ENCODE measurements at places on chromosomes 5 and 9.

GRCh38 chr5:1119312-1119831, 7.5 kb upstream of the SLC12A7 start:
- no peak for DNase-seq

DNA sequence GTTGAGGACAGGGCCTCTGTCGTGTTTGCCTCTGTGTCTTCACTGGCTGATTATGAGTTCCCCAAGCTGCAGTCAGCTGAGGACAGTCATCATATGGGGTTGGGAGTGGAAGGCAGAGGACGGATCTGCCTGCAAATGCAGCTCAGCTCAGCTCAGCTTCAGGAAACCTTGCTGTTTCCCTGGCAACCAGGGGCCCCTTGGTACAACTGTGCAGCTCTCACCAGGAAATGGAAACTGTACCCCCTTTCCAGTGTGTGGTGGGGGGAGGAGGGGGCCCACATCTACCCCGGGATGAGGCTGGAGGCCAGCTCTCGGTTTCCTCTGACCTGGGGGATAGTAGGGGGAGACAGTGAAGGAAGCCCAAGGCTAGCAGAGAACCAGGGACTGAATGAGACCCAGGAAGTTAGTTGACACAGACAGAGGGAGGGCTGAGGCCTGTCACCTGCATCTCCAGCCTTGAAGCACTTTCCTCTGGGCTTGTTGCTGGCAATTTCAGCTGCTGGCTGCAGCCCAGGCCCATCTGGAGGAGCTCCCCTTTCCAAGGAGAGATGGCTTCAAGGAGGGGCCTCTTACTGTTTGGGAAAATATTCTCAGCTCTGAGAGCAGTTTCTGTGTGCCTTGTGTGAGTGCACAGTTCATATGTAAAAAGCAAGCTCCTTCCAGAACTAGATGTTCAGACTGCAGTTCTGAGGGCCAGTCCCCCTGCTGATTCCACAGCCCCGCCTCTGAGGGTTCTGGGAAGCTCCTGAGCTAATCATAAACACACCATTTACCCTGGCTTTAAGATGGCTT, 6.9 kb downstream of the ANXA6 start:
- DNase-seq: peak; percentile 85

DNA sequence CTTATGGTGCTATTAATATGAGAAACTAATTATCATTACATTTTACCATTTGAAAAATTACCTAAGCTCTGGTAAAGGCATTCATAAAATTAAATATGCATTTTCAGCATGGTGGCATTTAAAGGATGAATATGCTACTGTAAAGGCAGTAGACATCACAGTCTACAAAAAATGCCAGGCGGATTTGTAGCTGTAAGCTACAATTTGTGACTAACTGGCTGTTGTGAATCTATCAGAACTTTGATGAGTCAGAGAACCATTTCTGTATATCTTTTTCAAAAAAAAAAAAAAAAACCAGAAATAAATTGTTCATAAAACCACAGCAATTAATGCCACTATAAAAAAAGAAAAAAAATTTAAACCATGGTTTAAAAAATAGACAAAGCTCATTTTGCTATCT, 186.3 kb downstream of the NFIB start:
- DNase-seq: no peak

DNA sequence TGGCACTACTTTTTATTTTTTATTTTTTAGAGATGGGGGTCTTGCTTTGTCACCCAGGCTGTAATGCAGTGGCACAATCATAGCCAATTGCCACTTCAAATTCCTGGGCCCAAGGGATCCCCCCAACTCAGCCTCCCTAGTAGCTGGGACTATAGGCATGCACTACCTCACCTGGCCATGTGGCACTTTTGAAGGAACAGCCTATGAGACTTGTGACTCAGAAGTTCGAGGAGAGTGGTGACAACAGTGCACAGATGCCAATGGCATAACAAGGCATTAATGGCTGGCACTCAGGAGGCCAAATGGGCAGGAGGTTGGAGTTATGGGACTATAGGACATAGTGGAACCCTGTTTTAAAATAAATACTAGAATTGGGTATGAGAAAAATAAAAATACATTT, 33.7 kb downstream of the ANKRD31 start:
- no peak for DNase-seq

- no peak for DNase-seq
Measured at GRCh38 chr5:60372786-60373185, 327.2 kb downstream of the DEPDC1B start.

DNA sequence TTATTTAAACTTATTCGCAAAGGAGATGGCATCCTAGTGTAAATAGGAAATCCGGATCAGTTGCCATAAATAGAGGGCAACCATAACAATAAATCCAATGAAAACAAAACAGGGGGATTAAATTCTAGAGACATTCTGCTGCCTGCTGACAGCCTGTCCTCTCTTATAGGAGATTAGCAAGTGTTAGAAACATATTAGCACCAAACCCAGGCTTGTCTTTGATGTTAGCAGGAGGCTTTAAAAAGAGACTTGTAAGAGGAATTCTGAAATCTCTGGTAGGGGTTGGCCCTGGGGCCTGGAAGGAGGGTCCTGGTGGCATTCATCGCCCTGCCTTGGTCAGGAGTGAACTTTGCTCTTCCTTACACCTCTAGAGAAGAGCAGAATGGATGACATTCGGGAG, 21.6 kb downstream of the NDST1 start:
- DNase-seq: no peak

GRCh38 chr9:111644195-111644772, 13.2 kb downstream of the DNAJC25 start:
- DNase-seq: no peak

GRCh38 chr5:122114501-122114900, 14.8 kb upstream of the ZNF474 start:
- DNase-seq: no peak

- no peak for DNase-seq
Measured at GRCh38 chr5:177242304-177242703, 61.2 kb downstream of the RAB24 start.

DNA sequence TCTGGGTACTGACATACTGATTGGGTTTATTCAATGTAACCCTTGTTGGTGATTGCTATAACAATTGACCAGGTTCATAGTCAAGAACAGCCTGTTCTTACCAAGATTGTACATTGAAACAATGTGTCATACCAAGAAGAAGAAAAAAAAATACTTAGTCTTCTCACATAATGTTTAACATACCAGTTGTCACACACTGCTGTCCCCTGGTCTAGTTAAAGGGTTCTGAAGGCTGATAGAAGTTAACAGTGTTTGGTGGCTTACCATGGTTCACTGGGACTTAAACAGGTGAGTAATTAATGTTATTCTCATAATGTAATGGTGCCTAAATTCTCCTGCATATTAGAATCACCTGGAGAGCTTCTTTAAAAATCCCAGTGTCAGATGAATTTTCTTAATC, 18.5 kb upstream of the CDC42SE2 start:
- no peak for DNase-seq

GRCh38 chr9:20570756-20571155, 51.5 kb downstream of the MLLT3 start:
- DNase-seq: peak; percentile 50

GRCh38 chr5:7805379-7805778, 45.6 kb downstream of the CFAP90 start:
- no peak for DNase-seq

- DNase-seq: no peak
Measured at GRCh38 chr9:131068076-131068816, 28.1 kb upstream of the AIF1L start.

DNA sequence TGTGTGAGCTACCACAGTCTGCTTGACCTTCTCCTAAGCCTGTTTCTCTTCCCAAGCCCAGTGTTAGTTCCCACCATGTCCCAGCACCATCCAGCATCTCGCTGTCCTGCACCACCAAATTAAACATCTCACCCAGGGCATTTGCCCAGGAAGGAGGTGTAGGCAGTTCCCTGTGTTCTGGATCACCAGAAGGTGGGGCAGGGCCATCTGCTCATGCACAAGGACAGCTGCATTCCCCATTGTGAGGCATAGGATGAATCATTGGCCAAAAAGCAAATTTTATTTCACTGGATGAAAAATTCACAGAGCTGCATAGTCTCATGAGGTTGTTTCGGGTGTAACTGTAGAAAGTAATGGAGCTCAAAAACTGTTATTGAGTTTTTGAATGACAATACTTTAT, 89.5 kb upstream of the GRIA1 start:
- DNase-seq: no peak

- DNase-seq: no peak
Measured at GRCh38 chr5:176864755-176865154, 34.4 kb downstream of the HK3 start.

GRCh38 chr9:131872006-131872405, 132.1 kb upstream of the RAPGEF1 start:
- no peak for DNase-seq

GRCh38 chr5:36655161-36655560, 48.8 kb downstream of the SLC1A3 start:
- DNase-seq: no peak

DNA sequence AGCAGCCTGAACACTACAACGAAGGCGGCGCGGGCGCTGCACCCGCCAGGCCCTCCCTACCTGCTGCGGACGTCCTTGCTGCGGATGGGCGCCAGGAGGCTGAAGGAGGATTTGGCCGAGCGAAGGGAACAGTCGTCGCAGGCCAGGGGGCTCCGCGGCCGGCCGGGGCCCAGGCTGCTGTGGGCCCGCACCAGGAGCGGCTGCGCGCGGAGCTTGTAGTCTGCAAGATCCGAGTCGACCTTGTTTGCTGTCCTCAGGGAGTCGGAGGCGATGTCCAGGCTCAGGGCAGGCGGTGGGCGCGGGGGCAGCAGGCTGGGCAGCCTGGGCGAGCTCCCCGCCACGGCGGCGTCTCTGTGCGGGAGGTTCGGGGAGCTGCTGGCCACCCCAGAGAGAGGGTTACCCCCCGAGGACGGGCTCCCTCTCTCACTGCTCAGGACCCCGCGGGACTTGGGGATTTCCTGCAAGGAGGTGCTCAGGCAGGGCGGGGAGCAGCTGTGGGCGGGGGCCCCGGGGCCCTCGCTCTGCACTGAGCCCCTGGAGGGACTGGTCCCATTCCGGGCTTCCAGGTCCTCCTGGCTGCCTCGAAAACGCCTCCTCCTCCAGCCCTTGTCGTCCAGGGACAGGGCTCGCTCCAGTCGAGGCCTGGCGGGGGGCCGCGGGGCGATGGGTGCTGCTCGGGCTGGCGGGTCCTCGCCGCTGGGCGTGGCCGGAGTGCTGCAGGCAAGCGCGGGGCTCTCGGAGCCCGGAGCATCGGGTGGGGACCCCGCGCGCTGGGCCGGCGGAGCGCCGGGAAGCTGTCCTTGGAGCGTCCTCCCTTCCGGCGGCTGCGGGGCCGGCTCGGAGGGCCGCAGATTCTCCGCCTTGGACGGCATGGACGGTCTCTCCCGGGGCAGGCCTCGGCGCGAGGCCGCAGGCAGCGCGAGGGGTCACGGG, 831 bp downstream of the INPP5E start:
- no peak for DNase-seq

- DNase-seq: no peak
Measured at GRCh38 chr9:94734054-94734754, 7.7 kb downstream of the AOPEP start.

- DNase-seq: no peak
Measured at GRCh38 chr5:101531026-101531425, 627.9 kb upstream of the ST8SIA4 start.

DNA sequence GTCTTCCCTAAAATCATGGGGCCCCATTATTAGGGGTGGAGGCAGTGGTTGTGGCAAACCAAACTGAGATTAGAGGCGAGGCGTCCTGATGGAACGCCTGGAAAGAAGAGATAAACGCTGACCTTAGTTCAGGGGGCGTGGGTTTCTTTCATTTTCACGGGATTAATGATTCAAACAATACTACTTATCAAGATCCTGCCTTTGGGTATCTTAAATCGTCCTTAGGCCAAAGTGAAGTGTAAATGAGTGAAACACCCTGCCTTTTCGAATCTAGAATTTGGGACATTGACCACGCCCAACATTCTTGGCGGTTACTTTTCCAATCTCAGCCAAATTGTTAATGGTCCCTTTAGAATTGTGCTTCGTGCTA, 1.0 kb upstream of the UBTD2 start:
- DNase-seq: no peak

- DNase-seq: no peak
Measured at GRCh38 chr5:56819060-56819881, 3.9 kb downstream of the MAP3K1 start.
